ENCODE measurements at places on chromosomes 7 and 10.

GRCh38 chr10:62870866-62871265 lies 54.7 kb upstream of the EGR2 start:
- DNase-seq = no peak

DNA sequence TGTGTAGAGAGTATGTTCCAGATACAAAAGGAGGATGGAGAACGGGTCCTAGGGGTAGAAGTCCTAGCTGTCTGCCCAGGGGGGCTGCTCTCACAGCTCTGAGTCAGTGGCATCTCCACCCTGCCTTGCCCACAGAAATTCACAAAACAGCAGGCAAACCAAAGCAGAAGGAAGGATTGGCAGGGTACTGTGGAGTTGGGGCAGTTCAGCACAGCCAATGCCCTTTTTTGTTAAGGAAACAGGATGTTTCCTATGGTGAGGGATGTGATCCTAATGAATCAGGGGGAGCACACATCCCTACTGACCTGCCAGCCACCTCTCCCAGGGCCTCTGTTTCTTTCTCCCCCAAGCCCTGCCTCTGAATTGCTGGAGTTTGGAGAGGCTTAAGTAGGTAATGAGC lies 457.6 kb downstream of the PLXNA4 start:
- DNase-seq = no peak

DNA sequence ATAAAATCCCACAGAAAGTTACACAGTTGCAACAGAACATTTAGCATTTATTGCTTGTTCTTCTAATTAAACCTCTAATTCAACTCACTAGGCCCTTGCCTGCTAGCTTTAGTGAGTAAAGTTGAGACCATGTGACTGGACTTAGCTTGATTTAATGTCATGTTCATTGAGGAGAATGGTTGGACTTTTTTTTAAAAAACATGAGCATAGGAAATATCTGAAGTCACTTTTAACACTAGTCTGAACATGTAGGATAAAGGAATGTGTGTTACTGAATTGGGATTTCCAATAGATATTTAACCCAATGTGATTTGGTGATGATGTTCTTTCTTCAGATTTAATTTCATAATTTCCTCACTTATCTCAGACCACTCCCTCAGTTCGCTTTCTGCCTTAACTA lies 24.6 kb upstream of the GLCCI1 start:
- DNase-seq = no peak

DNA sequence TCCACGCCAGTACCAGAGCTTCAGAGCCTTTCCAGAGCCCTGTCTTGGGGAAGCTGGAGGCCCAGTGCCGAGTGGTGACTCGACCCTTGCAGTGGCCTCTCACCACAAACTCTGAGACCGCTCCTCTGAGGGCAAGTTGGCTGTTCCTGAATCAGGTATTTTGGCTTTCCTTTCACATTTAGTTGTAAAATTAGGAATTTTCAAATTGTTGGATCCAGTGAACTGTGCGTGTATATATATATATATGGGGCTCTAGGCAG lies 128.7 kb upstream of the UNC5B start:
- no peak for DNase-seq

DNA sequence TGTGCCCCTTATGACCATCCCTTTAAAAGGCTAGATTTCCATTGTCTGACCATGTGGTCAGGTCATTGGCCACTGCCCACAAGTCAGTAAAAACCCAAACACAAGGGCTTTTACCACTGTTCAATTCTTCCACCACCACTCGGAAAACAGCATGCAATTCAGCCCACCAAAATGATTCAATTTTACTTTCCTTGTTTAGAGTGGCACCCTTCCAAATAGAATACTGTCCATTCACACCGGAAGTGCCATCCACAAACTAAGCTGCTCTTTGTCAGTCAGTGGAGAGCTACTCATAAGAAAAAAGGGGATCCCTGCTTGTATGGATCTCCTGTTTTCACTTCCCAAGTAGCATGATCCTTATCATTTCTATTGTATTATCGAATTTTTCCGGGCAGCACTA lies 350.7 kb upstream of the MBL2 start:
- no peak for DNase-seq

- DNase-seq = no peak
Measured at GRCh38 chr7:36036590-36036989, 116.5 kb upstream of the EEPD1 start.

GRCh38 chr10:28769091-28769604 lies 91.8 kb downstream of the BAMBI start:
- DNase-seq = peak; percentile 33

- DNase-seq = peak; percentile 45
Measured at GRCh38 chr10:113709221-113709838, 29.6 kb downstream of the CASP7 start.

DNA sequence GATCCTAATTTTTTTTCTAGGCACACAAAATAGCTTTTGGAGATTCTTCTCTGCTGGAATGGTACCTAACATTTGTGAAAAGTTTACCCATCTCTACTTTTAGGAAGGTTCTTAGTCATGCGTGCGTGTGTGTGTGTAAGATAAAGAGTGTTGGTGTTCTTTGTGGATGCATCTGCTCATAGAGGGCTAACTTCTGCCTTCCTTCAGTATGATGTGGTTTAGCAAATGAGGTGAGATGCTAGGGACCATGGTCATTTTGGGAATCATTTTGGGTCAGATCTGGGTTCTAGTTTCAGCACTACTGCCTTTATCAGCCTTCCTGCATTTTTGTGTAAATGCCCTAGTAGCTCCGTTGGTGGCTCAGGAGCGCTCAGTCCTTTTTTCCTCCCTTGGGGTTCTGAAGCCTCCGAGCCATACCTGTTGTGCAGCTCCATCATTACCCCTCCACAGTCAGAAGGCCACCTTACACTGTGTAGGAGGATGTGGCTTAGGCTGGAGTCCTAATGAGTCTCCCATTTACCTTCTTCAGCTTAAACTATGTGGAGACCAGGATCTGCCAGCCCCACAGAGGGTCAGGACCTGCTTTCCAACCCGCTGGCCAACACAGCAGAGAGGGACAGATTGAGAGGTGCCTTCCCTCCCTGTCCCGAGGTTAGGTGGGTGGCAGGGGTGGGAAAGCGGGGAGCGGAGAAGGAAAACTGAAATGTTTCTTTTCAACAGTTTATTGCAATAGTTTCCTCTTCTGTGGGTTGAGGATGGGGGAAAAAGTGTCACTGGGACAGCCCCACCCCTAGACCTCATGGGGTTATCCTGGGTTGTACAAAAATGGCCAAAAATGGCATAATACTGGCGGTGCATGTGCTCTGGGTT lies 31.2 kb downstream of the TSPAN14 start:
- no peak for DNase-seq

- DNase-seq = no peak
Measured at GRCh38 chr10:48494611-48495010, 110.3 kb downstream of the ARHGAP22 start.

DNA sequence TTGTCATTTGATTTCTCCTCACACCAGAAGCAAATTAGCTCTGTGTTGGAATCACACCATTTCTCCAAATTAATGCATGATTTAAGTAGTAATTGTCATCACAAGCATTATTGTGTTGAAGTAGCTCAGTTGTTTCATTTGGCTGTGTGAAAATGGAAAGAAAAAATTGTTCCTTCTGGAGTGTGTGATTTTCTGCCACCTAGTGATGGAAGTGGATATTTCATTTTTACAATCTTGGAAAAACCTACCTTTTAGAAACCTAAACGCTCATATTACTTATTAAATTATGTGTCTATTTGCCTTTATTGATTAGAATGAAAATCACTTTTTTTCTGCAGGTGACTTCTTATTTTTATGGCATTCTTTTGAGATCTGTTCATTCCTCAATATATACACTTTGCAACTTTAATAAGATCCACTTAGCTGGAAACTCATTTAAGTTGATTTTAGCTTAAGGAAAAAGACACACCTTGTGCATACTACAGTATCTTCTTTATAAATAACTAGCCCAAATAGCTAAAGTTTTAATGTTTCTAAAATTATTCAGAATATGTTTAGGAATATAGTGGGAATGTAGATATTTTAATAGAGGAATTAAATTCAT lies 50.0 kb downstream of the SRI start:
- DNase-seq = no peak

DNA sequence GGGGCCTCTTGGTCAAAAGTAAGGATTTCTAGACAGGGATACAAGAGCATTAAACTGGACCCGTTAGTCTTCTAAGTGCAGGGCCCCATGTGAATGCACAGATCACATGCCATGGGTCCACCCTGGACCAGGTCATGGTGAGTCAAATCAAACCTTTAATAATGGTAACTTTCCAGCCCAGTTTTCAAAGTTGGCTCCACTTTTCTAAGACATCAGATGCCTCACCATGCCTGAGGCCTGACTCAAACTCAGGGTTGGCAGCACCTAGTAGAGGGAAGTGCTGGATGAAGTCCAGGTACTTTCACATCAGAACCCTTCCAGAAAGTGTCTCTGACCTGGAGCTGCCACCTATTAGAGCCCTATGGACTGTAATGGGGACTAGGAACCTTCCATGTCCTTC lies 9.7 kb upstream of the SMIM30 start:
- DNase-seq = no peak

DNA sequence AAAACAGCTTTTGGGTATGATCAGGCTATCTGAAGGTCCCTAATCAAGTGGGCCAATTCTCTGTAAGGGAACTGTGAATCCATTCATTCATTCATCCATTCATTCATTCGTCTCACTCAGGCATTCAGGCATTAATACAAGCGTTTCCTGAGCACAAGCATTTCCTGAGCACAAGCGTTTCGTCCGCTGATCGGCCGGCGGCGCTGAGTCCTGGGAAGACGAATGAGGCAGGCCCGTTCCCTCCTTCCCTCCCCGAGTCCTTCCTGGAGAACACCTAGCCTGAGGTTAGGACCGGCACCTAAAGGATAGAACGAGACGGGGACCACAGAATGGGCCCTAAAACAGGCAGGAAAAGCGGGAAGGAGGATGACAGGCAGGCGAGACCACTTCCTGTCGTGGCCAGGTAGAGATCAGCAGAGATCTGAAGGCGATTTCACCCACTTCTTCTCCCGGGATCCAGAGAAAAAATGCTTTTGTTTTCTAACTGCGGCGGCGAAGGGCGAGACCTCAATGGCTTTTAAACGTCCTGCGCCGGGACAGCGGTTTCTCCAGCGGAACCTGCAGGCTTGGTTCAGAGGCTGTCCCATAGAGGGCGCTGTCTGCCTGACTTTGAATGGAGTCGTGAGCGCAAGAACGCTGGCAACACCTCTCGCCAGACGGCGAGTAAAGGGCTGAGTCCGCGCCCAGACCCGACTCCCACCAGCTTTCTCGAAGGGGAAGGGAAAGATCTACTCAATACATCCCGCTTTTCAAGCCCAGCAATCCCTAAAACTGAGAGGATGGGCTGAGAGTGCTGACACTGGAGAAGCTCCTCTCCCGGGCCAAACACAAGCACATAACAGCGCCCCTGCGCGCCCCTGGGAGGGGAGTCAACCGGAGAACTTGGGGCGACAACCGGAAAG lies 2.9 kb upstream of the HMX3 start:
- DNase-seq = peak; percentile 70

DNA sequence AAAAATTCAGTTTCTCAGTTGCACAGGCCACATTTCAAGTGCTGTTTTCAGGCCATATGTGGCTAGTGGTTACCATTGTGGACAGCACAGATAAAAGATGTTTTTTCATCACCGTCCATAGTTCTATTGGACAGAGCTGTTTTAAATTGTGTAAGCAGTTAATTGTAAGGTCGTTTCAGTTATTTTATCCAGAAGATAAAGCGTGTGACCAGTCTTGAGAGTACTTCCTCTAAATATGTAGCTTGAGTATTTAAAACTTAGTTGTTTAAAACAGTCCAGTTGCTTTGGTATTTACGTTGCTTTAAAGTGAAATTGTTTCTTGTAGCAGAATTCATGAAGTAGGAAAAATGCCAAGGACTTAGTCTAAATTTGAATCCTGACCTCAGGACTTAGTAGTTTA lies 66.9 kb downstream of the ZNRF2 start:
- DNase-seq = no peak

GRCh38 chr7:2018569-2019460 lies 213.9 kb downstream of the MAD1L1 start:
- DNase-seq = no peak

DNA sequence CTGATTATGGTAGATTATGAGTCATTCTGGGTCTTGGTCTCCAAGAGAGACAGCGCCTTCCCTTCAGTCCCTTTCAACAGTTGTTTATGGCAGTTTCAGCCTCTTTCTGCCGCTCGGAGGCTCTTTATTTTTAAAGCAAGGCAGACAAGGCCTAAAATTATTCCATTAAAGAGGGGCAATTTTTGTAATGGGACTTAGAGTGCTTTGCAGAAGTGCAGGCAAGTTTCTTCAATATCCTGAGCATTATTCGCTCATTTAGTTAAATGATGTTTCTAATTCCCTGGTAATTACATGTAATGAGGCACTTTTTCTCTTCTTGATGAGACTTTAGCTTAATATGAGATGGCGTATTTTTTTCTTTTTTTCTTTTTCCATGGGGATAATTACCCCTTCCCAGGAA lies 33.6 kb downstream of the BUB3 start:
- no peak for DNase-seq

- no peak for DNase-seq
Measured at GRCh38 chr10:23294638-23295247, 49.9 kb downstream of the C10orf67 start.

DNA sequence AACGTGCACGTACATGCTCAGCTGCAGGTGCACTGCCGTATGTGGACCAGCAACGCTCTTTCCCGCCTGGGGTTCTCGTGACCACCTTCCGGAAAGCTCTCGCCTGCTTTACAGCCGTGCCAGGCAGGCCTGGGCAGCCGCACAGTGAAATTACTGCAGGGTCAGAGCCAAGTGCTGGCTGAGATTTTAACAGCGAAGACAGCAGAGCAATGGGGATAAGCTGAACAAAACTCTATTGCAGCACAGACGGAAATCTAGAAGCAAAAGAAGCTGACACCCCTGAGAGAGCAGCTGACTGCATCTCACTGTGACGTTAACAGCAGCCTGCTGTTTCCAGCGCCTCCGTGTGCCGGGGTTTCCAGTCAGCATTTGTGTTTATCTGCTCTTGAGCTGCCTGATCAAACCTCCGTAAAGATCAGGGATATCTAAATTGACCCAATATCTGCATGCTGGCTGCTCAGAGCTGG lies 179.0 kb downstream of the DIP2C start:
- DNase-seq = no peak

DNA sequence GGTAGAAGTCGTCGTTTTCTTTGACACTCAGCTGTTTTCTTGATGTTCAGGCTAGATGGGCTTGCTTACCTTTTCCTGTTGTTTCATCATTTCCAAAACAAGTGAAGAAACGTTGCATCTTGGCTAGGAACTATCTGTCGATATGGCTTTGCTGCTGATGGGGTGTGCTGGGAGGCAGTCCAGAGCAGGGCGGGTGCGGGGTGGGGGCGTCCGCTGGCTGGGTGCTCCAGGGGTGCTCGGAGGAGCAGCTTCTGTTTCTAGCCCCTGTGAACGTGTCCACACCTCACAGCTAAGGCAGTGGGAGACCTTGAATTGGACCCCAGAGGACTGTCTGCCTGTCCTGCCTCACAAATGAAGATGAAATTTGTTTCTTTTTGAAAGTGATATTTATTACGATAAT lies 7.6 kb upstream of the SUN1 start:
- no peak for DNase-seq

DNA sequence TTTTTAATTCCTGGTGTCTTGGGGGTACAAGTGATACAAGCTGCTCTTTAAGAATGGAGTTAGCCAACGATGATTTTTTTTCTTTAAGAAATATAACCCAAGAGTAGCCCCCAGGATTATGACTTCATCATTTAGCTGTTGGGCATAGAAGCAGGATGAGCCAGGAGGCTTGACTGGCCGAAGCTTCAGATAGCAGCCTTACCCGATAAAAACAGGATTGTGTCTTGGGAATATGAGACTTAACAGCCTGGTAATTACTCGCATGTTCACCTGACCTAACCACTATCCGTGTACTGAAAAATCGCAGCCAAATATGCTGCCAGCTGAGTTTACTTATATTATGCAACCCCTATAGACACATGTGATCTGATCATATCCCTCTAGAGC lies 346.0 kb upstream of the BMPER start:
- DNase-seq = no peak

Data from NCI-H1092 (cell line).